ENCODE measurements at places on chromosomes 2 and 18.

GRCh38 chr2:31660165-31660564, 79.4 kb upstream of the SRD5A2 start:
- no peak for DNase-seq

DNA sequence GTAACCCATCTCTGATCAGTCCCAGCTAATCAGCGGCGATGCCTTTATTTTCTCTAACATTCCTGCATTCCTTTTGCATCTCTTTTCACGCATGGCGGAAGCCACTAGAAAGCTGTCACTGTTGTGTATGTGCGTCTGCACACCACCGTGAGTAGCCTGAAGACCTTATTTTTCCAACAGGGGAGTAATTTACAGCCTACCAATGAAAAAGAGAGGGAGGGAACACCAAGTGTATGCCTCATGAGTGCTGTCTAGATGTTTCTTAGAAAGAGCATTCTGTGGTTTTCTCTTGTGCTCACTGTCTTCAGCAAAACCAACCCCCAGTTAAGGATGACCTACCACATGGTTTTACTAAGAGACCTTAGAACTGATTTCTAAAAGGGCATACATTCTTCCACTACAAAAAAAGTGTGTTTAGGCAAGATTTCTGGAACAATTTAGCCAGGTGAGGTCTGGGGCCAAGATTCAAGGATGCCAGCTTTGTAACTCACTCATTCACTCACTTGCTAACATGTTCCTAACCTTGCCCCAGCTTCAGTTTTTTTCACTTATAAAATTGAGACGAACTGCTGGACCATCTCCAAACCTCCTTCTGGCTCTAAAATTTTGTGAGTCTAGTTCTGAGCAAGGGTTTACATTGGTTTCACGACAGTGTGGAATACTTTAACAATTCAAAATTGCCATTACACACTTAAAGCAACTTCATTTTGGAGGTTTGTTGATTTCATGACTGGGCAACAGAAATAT, 51.4 kb downstream of the BCL2 start:
- no peak for DNase-seq

GRCh38 chr2:26238311-26238958, 6.0 kb downstream of the HADHA start:
- DNase-seq: no peak

DNA sequence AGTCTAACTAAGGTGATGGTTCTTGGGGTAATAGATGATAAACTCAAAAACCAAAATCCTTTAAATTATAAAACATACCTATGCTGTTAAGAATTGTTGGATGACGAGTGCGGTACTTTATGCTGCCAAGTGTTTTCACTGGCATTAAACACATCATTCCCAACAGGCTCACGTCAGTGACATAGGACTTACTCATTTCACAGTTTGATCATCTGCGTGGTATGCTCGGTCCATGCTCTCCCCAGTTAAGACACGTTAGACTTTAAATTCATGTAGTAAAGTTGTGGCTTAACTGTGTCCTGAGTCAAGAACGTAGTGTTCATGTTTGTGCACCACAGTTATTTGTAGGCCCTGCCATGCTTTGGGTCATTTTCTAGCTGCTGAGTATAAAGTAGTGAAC, 125.6 kb upstream of the MYT1L start:
- DNase-seq: no peak

DNA sequence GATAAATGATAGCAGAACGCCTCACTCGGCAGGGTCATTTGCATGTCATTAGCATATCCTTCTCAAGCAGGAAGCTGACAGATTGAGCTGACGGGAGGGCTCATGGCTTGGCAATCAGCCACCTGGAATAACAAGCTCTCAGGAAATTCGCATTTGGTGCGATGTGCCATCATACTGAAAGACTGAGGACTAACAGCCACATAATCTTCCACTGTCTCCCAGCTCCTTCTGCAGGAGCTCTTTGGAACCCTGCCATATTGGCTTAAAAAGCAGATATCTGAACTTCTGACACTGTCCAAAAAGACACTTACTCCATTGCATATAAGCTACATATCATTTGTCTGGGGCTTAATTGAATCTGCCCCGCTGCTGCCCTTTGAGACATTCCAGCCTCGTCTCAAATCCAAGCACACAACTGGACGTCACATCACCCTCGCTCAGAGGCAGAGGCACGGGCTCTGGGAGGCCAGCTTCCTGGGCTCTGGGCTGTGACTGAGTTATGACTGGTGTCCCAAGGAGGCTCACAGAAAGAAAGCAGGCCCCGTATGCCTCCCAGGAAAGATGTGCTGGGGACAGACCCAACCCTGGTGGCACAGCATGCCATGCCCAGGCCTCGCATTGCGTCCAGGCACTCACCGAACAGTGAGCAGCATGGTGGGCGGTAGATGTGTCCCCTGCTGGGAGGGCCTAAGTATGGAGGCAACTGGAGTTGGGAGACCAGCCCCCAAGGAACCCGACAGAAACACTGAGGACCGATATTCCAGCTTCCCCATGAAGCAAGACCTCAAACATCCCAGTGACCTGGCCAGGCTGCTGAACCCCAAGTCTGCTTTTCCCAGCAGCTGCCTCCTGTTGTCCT, 228.0 kb downstream of the ATAD2B start:
- no peak for DNase-seq

GRCh38 chr2:181992776-181993175, 7.1 kb downstream of the PPP1R1C start:
- DNase-seq: no peak

DNA sequence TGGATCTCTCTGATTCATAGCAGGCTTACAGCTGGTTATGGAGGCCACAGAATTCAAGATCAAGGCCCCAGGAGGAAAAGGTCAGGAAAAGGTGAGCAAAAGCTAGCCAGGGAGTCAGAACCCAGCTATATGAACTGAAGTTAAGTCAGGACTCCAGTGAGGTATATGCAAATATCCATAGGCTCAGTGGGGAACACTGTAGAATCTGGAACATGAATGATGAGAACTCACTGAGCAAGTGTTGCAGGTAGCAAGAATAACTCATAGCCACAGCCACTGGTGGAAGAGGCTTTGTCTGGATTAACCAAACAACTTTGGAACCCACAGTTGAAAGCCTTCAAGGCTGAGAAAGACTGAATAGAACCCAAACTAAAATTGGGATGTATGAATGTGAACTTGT, 24.7 kb downstream of the COBLL1 start:
- DNase-seq: no peak

DNA sequence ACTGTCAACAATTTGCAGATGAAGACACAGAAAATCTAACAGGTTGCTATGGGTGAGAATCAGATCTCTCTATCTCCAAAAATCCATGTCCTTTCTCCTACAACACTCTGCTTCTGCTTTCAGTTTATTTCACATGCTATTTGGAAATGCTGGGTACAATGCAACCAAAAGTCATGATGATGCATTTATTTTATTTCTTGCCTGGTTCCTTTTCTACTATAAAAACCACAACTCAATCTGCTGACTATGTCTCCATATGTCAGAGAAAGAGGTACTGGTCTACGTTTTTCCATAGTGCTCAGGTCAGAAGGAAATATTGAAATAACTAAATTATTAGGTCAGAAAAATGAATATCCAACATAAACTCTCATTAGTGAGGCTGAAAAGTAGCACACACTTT, 20.5 kb downstream of the RAD51AP2 start:
- no peak for DNase-seq

DNA sequence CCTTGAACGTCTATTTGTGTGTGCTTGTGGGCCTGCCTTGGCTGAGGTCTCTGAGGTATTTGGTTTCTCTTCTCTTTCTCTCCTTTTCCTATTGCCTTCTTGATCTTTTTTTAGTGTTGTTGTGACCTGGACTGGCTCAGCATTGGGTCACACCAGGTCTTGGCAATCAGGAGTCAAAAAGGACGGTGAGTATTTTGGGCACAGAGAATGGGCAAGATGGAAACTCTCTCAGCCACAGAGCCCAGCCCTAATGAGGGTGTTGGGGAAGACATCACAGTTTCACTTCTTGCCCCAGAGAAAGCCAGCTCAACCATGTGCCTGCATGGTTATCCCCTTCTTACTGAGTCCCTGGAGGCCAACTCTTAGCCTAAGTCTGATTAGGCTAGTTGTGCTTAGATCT, 13.7 kb upstream of the INO80C start:
- DNase-seq: no peak

GRCh38 chr2:196238836-196239380, 67.5 kb upstream of the STK17B start:
- no peak for DNase-seq

DNA sequence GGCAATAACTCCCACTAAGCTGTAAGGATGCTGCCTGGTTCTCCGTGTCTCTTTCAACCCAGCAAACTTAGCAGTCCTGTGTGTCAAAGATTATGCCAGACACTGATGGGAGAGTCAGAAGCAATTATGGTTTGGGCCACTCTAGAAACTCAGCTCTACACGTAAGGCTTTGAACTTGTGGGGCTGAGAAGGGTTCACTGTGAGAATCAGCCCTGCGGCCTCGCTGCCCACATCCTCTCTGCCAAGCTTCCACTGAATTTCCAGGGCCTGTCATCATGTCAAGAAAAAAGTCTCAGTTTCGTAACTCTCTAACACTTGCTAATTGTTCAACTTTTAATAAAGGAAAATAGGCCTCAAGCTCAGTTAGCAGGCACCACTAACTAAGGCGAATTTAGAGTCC, 308.8 kb upstream of the LYPD1 start:
- no peak for DNase-seq

DNA sequence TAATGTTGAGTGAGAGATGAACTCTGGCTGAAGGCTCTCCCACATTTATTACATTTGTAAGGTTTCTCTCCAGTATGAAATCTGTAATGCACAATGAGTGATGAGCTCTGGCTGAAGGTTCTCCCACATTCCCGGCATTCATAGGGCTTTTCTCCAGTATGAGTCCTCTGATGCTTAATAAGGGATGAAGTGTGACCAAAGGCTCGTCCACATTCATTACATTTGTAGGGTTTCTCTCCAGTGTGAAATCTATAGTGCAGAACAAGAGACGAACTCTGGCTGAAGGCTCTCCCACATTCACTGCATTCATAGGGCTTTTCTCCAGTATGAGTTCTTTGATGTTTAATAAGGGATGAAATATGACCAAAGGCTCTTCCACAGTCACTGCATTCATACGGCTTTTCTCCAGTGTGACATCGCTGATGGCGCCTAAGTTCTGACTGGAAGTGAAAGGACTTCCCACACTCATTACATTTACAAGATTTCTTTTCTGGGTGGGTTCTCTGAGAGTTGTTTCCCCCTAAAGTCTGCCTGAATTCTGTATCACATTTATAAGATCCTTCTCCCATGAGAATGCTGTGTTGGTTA, 10.2 kb downstream of the ZNF514 start:
- DNase-seq: no peak

- DNase-seq: no peak
These were observed 101.1 kb upstream of the RAB12 start for GRCh38 chr18:8507915-8508705.

DNA sequence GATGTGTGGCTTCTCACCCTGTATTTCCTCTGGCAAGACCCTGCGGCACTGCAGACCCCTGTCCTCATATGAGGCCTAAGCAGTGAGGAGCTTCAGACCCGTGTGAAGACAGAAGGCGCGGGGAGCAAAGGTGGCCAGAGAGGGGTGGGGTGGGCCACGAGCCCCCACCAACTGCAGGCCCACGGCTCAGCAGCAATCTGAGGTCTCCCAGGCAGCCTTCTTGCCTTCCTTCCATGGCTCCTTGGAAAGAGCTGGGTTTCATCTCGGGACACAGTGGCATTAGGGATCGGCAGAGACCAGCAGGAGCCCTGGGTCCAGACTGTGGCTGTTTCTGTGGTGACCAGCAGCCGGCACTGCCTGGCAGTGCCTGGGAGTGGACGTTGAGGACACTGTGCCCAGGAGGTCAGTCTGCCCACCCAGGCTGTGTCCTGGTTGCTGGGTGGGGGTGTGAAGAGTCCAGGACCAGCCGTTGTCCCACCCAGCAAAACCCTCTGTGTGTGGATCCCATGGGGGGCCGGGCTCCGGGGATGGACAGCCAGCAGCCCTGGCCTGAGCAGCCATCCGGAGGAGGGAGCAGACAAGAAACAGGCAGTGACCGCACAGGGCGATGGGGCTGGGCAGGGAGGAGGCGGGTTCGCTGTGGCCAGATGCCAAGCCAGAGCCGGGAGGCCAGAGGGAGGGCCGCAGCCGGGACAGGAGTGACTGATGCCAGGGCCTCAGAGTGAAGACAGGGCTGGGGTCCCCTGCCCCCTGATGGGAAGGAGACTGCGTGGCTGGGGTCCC, 73.8 kb downstream of the RRM2 start:
- DNase-seq: no peak

DNA sequence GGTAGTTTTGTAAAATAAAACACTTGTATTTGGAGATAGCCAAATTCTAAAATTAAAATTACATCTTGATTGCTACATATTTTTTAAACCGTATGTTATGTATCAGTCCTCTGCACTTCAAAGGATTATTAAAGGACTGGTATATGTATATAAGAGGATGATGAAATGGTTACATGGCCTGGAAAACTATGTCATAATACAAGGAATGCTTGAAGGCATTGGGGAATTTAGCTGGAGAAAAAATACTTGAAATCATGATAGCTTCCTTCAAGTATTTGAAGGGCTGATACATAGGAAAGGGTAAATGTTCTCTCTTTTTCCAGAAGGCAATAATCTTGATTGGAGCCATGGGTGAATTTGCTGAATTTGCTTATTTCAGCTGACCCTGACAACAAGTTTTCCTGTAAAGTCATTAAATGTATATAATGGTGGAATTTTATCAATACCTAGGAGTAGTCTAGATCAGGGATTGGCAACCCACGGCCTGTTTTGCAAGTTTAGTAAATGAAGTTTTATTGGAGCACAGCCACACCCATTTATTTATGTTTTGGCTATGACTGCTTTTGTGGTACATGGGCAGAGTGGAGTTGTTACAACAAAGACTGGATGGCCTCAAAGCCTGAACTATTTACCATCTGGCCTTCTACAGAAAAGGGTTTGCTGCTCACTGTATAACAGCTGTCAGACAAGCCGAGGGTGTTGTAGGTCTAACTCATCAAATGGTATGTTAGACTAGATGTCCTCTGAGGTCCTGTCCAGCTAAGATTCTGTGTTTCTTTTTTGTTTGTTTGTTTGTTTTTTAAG, 34.4 kb downstream of the ACYP2 start:
- DNase-seq: no peak

DNA sequence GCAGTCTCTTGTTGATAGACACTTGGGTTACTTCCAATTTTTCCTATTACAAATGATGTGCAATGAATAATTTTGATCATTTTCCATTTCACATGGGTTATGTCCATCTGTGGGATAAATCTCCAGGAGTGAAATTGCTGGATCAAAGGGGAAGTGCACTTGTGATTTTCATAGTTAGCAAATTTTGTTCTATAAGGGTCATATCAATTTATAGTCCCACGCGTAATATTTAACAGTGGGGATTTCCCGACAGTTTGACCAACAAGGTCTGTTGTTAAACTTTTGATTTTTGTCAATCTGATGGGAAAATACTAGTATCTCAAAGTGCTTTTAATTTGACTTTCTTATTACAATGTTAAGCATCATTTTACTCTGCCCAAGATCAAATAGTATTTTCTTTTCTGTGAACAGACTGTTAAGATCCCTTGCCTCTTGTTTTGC, 8.3 kb downstream of the IL1B start:
- DNase-seq: no peak

- DNase-seq: no peak
These were observed 105.7 kb downstream of the DPP10 start for GRCh38 chr2:114548151-114548550.

All from HAP-1 (cell line).